ENCODE measurements at places on chromosomes 4 and X. TPM values are rescaled to one million over a fixed set of nuclear protein-coding genes. Genes with fewer than 3 reads are reported as not detected.

Gene HPSE
- polyA plus RNA-seq, result 5.6 TPM

Gene ETDA
- not detected for polyA plus RNA-seq

Gene SOD3
- not detected for polyA plus RNA-seq

Gene DMD
- polyA plus RNA-seq, result not detected

Gene BST1
- polyA plus RNA-seq, result 0.53 TPM

Gene GPRASP2
- polyA plus RNA-seq, result 1.6 TPM

Gene GPR82
- 0.37 TPM for polyA plus RNA-seq

Gene KCTD8
- not detected for polyA plus RNA-seq

Gene SCRG1
- not detected for polyA plus RNA-seq

Gene PLS3
- 0.76 TPM for polyA plus RNA-seq

Gene IL21
- polyA plus RNA-seq, result not detected

Gene BEX2
- polyA plus RNA-seq, result 112 TPM

Gene CORIN
- not detected for polyA plus RNA-seq

Gene BEX5
- 7.5 TPM for polyA plus RNA-seq

Gene FAM9C
- polyA plus RNA-seq, result 0.34 TPM

Gene CXorf49
- not detected for polyA plus RNA-seq

Gene NXF2B
- not detected for polyA plus RNA-seq

Gene TLR3
- polyA plus RNA-seq, result 4.1 TPM

Gene SLC9B1
- polyA plus RNA-seq, result 2.0 TPM

Gene PRR27
- polyA plus RNA-seq, result not detected

Gene TMEM154
- polyA plus RNA-seq, result 41.9 TPM

Gene LRAT
- polyA plus RNA-seq, result not detected

Gene AGA
- 32.1 TPM for polyA plus RNA-seq

Gene ODAPH
- not detected for polyA plus RNA-seq

Gene ANXA3
- polyA plus RNA-seq, result not detected

Gene P2RY10
- 61.8 TPM for polyA plus RNA-seq

Gene SYP
- 0.32 TPM for polyA plus RNA-seq

Gene USP17L18
- not detected for polyA plus RNA-seq

Gene NAP1L5
- 3.9 TPM for polyA plus RNA-seq

Gene SLC6A14
- not detected for polyA plus RNA-seq

Gene AREG
- 8.3 TPM for polyA plus RNA-seq

Gene TCEAL2
- polyA plus RNA-seq, result 0.67 TPM

Gene RXFP1
- polyA plus RNA-seq, result not detected

Gene FANCB
- 2.3 TPM for polyA plus RNA-seq

Gene MAGEA2
- polyA plus RNA-seq, result not detected

Gene PABPC1L2A
- polyA plus RNA-seq, result not detected

Gene TRPC5OS
- not detected for polyA plus RNA-seq

Data from CD4-positive, alpha-beta memory T cell (primary cell).